ENCODE measurements at places on chromosomes 12 and 14.

DNA sequence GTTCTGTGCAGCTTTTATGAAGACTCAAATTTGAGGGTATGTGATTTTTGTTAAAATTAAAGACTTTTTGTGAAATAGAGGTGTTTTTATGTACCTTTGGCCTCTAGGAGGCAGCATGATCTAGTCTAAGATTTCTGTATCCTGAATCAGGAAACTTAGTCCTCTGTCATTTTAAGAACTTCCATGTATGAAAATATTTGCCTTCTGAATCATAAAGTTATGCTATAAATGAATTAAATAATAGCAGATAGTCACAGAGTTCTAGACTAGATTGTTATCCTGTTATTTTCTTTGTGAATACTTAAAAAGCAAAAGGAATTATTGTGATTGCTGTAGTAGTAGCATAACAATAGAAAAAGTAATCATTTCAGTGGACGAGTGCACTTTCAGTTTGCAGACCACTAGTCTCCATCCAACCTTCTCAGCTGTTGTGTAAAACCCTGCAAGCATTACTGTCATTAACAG is 56.3 kb downstream of the FGD4 start:
- no peak for ATAC-seq

- no peak for ATAC-seq
Measured at GRCh38 chr12:81159856-81160255, 82.0 kb downstream of the ACSS3 start.

- ATAC-seq, result no peak
Measured at GRCh38 chr12:70096759-70097410, 146.3 kb upstream of the CNOT2 start.

DNA sequence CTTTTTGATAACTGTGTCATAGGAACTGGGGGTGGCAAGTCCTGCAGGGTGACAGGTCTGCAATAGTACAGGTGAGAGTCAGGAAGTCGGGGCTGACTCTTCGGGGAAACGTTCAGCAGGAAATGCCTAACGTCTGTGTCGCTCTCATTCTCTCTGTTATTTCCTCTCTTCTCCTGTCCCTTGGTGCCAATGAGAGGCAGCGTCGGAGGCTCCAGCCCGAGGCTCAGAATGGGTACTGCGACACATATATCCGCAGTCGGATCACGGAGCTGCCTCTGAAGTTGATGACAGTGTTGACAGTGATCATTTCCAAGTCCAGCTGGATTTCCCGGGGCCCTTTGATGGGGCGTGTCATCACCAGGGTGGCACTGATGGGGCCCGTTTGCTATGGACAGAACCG is 2.7 kb upstream of the TC2N start:
- ATAC-seq, result peak; percentile 69

DNA sequence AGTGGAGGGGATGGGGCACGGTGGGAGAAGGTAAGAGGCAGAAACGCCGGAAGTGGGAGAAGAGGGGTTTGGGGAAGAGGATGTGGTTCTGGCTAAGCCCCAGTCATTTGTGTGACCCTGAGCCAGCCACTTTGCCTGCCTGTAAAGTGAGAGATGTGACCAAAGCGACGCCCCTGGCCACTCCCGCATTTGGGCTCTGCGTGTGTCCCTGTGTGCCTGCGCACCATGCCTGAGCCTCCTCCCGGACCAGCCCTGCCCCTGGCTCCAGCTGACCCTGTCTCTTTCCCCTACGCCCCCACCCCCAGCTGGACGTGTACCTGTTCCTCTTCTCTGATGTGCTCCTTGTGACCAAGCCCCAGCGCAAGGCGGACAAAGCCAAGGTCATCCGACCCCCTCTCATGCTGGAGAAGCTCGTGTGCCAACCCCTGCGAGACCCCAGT is 8.0 kb downstream of the PLEKHG6 start:
- ATAC-seq, result no peak

- ATAC-seq, result no peak
Measured at GRCh38 chr12:56164345-56164729, 6.2 kb downstream of the MYL6 start.

GRCh38 chr12:69239922-69240630 is 707 bp downstream of the CPSF6 start:
- ATAC-seq, result peak; percentile 15

DNA sequence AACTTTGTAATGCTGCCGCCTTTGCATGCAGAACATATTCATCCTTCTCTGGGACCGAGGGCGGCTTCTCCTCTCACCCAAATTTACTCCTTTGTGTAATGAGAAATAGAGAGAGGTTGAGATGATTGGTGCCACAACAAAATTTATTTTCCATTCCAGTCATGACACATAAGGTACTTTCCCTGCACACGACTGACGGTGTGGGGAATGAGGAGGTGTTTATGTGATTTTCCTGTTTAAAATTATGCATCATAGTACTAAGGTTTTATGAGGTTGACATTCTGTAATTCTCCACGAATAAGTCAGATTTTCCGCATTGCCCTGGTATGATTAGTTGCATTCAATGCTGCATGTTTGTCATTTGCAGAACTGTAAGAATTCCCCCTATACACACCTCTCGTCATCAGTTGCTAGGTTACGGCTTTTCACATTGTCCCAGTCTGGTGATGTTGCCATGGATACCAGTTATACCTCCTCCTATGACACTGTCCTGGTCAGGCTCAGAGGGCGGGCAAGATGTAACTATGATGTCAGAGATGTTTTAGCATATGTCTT is 23.1 kb downstream of the BICDL1 start:
- peak; percentile 83 for ATAC-seq

GRCh38 chr14:78282437-78282836 is 112.3 kb downstream of the NRXN3 start:
- ATAC-seq, result no peak

- no peak for ATAC-seq
Measured at GRCh38 chr14:74946659-74947281, 8.6 kb downstream of the PGF start.

- no peak for ATAC-seq
Measured at GRCh38 chr12:125331342-125332052, 266.3 kb downstream of the AACS start.

DNA sequence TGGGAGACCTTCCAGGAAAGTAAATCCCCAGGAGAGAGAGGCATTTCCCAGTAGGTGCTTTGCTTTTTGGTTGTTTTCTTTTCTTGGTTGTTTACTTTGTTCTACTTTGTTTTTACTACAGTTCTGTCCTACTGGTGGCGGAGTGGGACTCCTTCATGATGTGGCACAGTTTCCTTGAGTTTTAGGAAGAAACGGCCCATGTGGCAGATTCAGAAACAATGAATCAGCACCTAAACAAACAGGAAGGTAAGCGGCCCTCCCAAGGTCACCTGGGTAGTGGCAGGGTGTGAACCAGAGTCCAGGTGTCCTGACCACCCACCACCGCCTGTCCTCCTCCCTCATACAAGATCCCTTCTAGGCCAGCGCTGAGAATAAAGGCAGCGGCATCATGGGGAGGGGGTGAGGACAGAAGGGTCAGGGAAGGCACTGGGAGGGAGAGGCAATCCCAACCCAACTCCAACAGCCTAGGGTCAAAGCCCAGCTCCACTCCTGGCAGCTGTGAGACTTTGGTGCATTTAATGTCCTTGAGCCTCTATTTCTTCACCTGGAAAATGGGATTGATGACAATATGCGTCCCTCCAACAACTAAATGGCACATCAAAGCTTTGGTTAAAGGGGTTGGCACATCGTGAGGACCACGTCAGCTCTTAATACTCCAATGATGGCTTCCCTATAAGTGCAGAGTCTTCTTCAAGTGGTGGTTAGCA is 111.5 kb upstream of the BCL2L14 start:
- no peak for ATAC-seq

GRCh38 chr12:8985213-8985754 is 4.1 kb upstream of the KLRG1 start:
- ATAC-seq, result no peak

GRCh38 chr14:23057757-23058653 is 685 bp upstream of the CDH24 start:
- ATAC-seq, result peak; percentile 70

DNA sequence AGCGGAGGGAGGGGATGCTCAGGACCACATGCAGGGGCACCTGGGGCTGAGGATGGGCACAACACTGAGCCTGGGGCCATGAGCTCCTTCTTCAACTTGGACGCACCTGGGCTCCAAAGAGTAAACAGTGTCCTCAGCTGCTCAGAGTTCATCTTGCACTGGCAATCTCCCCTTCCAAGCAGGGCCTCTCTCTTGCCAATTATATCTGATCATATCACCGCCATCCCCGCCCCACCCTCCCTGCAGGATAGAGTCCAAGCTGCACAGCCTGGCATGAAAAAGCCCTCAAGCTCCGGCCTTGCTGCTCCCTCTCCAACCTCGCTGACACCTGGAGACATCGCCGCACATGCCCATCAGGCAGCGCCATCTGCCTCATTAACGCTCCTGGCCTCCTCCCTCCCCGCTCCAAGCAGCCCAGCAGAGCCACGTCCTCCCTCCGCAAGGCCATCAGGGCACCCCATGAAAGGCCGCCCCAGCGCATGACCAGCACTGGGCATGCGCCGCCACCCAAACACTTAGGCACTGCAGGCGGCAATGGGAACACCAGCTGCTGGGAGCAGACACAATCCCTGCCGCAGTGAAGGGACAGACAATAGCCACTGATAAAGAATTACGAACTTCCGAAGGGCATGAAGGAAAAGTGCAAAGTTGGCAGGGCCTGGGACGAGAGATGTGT is 88.8 kb downstream of the CHGA start:
- no peak for ATAC-seq

DNA sequence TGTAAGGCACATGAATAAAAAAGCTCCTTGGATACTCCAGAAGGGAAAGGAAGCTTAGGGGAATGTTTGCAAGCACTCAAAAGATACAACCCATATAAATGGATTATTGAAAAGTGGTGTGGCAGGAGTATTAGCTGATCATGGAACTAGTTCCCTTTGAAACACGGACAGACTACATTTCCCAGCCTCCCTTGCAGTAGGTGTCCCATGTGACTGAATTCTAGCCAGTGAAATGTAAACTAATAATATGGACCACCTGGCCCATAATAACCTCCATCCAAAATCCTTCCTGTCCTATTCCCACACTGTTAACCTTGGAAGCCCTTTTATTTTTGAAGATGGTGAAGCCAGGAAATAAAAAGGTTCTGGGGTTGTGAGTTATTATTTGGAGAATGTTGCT is 242.3 kb downstream of the SUDS3 start:
- no peak for ATAC-seq

DNA sequence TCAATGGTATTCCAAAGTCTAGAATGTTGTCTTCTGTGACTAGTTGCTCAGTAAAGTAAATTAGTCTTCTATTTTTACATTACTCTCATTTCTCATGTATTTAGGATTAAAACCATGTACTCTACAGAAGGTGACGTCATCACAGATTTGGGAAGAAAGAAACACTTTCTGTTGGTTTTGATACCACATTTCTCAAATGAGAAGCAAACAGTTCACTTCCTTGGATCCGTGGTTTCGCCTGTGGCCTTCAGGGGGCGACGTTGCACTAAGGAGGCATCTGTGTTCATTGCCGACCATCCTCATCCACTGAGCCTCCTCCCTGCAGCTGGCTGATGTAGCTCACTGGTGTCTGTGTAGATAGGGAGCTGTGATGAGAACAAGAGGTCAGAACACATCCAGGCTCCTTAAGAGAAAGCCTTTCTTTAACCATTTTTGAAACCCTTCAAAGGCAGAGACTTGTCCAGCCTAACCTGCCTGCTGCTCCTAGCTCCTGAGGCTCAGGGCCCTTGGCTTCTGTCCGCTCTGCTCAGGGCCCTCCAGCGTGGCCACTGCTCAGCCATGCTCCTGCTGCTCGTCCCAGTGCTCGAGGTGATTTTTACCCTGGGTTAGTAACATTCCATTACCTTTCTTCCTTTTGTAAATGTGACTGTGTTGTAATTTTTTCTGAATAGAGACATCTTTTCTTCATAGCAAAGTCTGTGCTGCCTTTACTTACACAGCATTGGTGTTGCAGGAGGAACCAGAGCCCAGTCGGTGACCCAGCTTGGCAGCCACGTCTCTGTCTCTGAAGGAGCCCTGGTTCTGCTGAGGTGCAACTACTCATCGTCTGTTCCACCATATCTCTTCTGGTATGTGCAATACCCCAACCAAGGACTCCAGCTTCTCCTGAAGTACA is 220.6 kb upstream of the OR4E1 start:
- ATAC-seq, result peak; percentile 71

DNA sequence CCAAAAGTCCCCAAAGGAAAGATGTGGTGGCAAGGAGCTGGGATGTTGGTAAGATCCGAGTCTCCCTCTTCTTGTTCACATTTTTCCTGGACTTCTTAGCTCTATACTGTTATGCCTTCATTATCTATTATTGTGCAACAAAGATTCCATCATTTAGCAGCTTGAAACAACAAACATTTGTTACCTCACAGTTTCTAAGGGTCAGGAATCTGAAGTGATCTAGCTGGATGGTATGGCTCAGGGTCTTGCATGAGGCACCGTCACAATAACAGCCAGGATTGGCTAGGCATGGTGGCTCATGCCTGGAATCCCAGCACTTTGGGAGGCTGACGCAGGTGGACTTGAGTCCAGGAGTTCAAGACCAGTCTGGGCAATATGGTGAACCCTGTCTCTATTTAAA is 51.1 kb upstream of the KRAS start:
- no peak for ATAC-seq

DNA sequence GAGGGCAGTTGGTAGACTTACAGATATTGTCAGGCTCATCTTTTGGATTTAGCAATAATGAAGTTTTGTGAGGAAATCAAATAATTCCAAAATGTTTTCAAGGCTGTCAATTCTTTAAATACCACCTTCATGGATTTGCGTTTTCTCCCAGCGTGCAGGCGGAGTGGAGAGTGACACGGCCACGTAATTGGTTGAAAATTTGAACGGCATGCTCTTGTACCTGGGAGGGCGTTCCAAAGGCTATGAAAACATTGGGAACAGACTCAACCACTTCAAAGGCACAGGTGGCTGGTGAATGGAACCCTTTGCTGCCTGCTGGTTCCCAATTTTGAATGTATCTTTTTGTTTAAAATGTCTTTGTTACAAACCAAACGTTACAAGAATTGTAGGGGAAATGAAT is 12.4 kb downstream of the SMIM41 start:
- ATAC-seq, result no peak

GRCh38 chr12:31868965-31869364 is 90.2 kb upstream of the RESF1 start:
- no peak for ATAC-seq

GRCh38 chr12:2261708-2262107 is 208.9 kb downstream of the CACNA1C start:
- no peak for ATAC-seq

GRCh38 chr14:31159682-31160296 is 47.8 kb downstream of the HECTD1 start:
- ATAC-seq, result no peak

DNA sequence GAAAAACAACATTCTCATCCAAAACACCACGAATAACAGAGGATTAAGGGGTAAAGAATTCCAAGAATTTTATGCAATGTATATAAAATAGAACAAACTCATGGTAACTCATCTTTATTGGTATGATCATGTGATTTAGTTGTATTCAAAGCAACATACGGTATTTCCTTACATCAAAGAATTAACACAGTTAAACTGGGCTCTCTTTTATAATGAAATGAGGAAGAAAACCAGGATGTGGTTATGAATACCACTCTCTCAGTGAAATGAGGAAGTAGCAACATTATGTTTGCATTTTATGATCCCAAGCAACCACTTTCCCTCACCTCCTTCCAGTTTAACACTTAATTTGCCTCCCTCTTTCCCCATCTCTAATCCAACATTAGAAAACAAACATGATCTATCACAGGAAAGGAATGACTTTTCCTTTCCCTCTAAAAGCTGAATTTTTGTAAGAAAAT is 22.9 kb downstream of the SPTLC2 start:
- peak; percentile 24 for ATAC-seq

Data from activated CD4-positive, CD25-positive, alpha-beta regulatory T cell treated with anti-CD3 and anti-CD28 coated beads, Interleukin-2, amount 50 U/mL, for 24 hours (primary cell).